ENCODE measurements at places on chromosomes 11 and 22. TPM values are rescaled to one million over a fixed set of nuclear protein-coding genes. Genes with fewer than 3 reads are reported as not detected.

- DNase-seq, result peak; percentile 13
- no peak overlapping the region for H3K4me3 ChIP-seq
- H3K4me1 ChIP-seq, result no peaks in the 10 kb centered on the region
- H3K27ac ChIP-seq, result no peak overlapping the region
- H3K36me3 ChIP-seq, result no peaks in the 10 kb centered on the region
These were observed 65.8 kb upstream of the CECR2 start for GRCh38 chr22:17303441-17303839.

- no peak for DNase-seq
- peak overlapping the region; percentile 20 for H3K27ac ChIP-seq
- H3K27me3 ChIP-seq, result no peaks in the 10 kb centered on the region
- no peak overlapping the region for H3K4me3 ChIP-seq
- peaks cover 75% of the 10 kb centered on the region for H3K36me3 ChIP-seq
These were observed 12.9 kb downstream of the MPEG1 start for GRCh38 chr11:59199546-59200422.

DNA sequence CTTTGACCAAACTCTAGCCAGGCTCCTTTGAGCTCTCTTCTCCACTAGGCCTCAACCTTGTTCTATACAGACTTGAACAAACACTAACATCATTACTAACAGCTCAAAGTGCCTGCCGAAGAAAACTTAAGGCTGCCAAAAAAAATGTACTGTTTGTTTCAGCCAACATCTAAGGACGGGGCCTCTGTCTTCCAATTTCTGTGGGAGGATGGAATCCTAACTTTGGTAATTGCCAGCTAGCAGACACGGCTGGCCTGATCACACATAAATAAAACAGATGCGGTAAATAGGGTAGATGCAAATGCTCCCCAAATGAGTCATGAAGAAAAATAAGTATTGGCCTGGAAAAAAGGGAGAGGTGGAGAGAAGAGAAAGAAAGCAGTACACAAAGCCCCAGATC is 394.3 kb downstream of the TMEM135 start:
- DNase-seq, result no peak
- no peak overlapping the region for H3K27ac ChIP-seq
- H3K36me3 ChIP-seq, result no peaks in the 10 kb centered on the region
- no peak overlapping the region for H3K4me3 ChIP-seq
- no peaks in the 10 kb centered on the region for H3K4me1 ChIP-seq

DNA sequence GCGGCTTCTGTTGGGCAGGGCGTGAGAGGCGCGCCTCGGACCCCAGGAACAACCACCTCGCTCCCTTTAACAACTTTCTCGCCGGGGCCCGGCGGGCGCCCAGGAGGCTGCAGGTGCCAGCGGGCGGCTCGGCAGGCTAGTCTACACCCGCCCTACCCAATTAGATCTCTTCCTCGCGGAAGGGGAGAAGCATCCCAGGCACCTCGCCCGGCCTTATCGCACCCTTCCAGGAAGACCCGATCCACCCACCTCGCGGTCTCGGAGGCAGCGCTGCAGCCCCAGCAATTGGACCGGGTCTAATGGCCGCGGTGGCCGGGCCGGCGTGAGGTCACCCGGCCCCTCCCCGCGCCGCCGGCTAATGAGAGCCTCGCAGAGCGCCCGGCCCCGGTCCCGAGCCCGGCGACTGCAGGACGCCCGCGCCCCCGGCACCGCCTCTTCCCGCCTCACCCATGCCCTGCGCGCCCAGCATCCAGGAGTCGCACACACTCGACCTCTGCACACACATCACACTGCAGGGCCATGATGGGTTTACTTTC is at the start of gene PLAAT3:
Gene PLAAT3, minus strand, starts transcription at position 298 of the 536 bp plus-strand sequence. CDS start 419 bp downstream, outside the sequence.
- H3K4me1 ChIP-seq, result peaks cover 46% of the 10 kb centered on the region
- no peaks in the 10 kb centered on the region for H3K36me3 ChIP-seq
- H3K27ac ChIP-seq, result peak within 1 kb of the TSS; percentile 89

Gene GGTLC3
- total RNA-seq, result not detected

DNA sequence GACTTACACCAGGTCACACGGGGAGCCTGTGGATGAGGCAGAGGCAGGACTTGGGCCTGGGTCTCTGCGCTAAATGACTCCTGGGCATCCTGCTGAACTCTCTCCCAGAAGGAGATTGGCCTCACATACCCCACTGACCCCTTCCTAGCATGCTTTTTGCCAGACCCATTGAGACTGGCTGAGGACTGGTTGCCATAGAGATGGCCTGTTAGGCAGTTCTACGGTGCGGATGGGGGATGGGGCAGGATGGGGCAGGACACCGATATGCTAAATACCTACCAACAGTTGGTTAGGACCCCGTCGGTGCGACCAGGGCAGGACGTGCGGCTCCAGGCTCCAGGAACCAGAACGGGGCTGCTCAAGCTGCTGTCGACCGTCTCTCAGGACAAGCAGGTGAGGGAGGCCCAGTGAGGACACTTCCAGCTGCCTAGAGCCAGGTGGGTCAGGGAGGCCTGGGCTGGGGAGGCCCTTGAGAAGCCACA is at the start of gene TSGA10IP:
Gene TSGA10IP, plus strand, starts transcription at position 51 of the 482 bp plus-strand sequence. Its CDS starts 196 bp downstream, at position 247.
- no peaks in the 10 kb centered on the region for H3K36me3 ChIP-seq
- no peaks in the 10 kb centered on the region for H3K4me1 ChIP-seq
- H3K27me3 ChIP-seq, result no peaks in the 10 kb centered on the region

GRCh38 chr22:40258501-40258915 is 80.8 kb downstream of the TNRC6B start:
- no peaks in the 10 kb centered on the region for H3K27me3 ChIP-seq
- H3K4me1 ChIP-seq, result peaks cover 17% of the 10 kb centered on the region
- H3K4me3 ChIP-seq, result no peak overlapping the region
- no peak for DNase-seq

DNA sequence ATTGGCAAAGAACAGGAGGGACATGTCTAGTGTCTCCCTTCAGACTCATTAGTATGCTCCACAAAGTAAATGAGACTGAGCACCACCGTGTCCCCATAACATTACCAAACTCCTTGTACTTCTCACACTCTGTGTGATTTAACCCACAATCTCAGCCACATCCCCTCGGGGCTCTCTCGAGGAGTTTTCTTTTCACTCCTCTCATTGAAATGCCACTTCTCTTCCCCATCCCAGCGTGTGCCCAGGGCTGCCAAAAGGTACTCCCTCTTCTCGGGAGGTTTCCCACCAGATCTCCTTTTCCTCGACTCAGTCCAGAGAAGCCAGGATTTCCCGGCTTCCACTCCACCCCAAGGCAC is 1.1 kb downstream of the RBFOX2 start:
- peak overlapping the region; percentile 91 for H3K4me3 ChIP-seq
- no peak for DNase-seq
- H3K27me3 ChIP-seq, result no peaks in the 10 kb centered on the region
- H3K27ac ChIP-seq, result peak overlapping the region; percentile 97

- no peak overlapping the region for H3K27ac ChIP-seq
- no peak overlapping the region for H3K4me3 ChIP-seq
- H3K27me3 ChIP-seq, result peaks cover 4% of the 10 kb centered on the region
- H3K36me3 ChIP-seq, result no peaks in the 10 kb centered on the region
- no peak for DNase-seq
These were observed 33.7 kb downstream of the OR52E1 start for GRCh38 chr11:5103066-5103465.

GRCh38 chr22:36772451-36772850 is 3.5 kb downstream of the IFT27 start:
- no peaks in the 10 kb centered on the region for H3K27me3 ChIP-seq
- H3K4me1 ChIP-seq, result peaks cover 18% of the 10 kb centered on the region
- H3K4me3 ChIP-seq, result no peak overlapping the region
- H3K27ac ChIP-seq, result no peak overlapping the region

- no peak overlapping the region for H3K4me3 ChIP-seq
- peaks cover 61% of the 10 kb centered on the region for H3K4me1 ChIP-seq
- peak; percentile 64 for DNase-seq
- H3K27me3 ChIP-seq, result no peaks in the 10 kb centered on the region
- H3K27ac ChIP-seq, result no peak overlapping the region
These were observed 6.5 kb downstream of the ADORA2A start for GRCh38 chr22:24433828-24434470.

Gene LINC01488
- not detected for total RNA-seq
